ENCODE measurements at places on chromosomes 2 and 18.

DNA sequence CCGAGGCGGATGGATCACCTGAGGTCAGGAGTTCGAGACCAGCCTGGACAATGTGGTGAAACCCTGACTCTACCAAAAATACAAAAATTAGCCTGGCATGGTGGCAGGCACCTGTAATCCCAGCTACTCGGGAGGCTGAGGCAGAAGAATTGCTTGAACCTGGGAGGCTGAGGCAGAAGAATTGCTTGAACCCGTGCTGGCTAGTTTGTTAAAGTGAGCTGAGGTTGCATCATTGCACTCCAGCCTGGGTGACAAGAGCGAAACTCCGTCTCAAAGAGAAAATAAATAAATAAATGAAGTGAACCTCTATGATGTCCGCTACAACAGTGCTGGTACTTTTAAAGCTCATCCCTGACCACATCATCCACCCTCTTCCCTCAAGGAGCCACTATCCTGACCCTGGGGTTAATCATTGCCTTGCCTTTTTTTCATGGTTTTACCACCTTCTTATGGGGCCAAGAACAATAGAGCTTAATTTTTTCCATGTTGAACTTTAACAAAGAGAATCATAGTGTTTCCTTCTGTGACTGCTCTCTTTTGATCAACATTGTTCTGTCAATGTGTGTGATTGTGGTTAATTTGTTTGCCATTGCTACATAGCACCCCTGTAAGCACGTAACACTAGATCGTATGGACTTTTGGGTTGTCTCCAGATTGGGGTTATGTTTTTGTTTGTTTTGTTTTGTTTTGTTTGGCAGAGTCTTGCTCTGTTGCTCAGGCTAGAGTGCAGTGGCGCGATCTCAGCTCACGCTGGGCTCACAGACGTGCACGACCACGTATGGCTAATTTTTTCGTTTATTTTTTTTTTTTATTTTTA, 17.1 kb upstream of the ATRAID start:
- DNase-seq = no peak

DNA sequence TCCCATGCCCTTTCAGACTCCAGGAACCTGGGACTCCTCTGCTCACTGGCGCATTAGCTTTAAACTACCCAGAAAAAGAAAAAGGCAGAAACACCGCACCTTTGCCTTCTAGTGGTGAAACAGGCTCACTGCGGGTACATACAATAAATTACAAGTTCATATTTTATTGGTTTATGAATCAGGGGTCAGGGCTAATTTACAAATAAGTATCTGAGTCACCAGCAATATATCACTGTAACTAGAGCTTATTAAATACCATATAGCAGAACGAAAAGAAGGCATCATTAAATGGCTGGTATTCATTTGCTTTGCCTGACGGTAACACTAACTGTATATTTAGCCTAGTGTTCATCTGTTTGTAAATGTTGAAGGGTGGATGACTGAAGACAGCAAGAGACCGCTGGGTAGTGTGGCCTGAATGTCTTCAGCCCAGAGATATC, 26.9 kb upstream of the DTNB start:
- DNase-seq = peak; percentile 42

GRCh38 chr18:70135604-70136003, 69.9 kb downstream of the RTTN start:
- no peak for DNase-seq

GRCh38 chr18:72542342-72542741, 1.8 kb downstream of the CBLN2 start:
- no peak for DNase-seq

DNA sequence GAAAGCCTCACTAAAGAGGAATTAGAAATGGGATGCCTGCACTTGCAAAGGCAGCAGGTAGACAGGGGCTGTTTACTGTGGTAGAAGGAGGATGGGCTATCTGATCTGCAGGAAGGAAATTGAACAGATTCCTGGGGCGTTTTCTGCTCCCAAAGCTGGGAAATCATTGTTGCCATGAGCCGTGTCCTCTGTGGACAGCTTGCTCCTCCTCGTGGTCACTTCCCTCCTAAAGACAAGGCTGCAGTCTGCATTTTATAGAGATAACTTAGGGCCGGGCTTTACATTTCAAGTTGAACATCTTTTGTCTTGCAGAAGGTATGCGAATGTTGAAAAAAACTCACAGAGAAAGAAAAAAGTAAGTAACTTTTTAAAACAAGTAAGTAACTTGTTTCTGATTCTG, 50.9 kb downstream of the DCDC2C start:
- DNase-seq = no peak

DNA sequence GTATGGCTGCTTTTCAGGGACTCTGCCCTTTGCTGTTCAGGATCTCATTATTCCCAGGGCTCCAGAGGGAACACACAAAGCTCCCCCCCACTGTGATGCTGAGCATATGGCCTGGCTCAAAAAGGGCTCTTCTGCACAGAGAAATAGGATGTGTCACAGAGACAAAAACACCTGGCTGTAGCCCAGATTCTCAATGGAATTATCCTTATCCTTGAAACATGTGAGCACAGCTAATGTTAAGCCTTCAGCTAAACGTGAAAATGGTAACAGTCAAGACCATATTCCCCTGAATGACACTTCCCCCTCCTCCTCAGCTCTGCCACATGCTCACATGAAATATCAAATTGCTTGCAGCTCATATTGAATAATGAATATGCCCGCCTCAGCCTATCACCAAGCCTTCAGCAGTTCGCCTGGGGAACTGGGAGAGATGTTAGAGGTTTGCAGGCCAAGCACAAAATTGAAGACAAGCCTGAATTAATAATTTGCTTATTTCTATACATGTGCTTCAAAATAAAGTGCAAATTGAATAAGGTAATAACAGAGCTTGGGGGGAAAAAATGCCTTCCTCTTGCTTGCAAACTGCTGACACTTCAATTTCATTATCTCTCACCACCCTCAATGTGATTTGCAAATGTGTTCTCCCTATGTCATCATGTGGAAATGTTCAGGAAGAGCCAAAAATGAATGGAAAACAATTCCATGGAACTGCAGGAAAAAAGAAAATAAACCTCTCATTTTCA, 181.0 kb upstream of the HNRNPA3 start:
- no peak for DNase-seq

- peak; percentile 82 for DNase-seq
Measured at GRCh38 chr2:217902379-217903141, 100.2 kb downstream of the TNS1 start.

GRCh38 chr2:175854665-175855064, 147.4 kb downstream of the LNPK start:
- DNase-seq = no peak

DNA sequence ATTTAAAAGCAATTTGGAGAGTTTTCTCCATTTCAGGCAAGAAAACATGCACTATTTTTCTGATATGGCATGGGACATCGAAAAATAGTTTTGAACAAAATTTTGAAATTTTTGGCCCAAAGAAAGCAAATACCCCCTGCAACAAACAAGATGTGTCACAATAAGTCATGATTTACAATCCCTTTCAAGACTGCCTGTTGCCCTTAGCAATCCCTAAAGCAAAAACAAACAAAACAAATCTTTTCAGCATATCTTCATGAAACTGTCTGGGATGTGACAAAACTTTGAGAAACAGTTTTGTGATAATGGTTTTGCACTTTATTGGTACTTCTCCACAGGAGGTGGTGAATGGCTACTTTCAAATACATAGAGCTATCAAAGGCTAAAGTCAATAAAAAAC, 1888.7 kb upstream of the PIK3C3 start:
- no peak for DNase-seq

- DNase-seq = no peak
Measured at GRCh38 chr18:58303363-58303762, 259.3 kb downstream of the NEDD4L start.

GRCh38 chr2:37633234-37633633, 38.2 kb downstream of the CDC42EP3 start:
- DNase-seq = no peak

DNA sequence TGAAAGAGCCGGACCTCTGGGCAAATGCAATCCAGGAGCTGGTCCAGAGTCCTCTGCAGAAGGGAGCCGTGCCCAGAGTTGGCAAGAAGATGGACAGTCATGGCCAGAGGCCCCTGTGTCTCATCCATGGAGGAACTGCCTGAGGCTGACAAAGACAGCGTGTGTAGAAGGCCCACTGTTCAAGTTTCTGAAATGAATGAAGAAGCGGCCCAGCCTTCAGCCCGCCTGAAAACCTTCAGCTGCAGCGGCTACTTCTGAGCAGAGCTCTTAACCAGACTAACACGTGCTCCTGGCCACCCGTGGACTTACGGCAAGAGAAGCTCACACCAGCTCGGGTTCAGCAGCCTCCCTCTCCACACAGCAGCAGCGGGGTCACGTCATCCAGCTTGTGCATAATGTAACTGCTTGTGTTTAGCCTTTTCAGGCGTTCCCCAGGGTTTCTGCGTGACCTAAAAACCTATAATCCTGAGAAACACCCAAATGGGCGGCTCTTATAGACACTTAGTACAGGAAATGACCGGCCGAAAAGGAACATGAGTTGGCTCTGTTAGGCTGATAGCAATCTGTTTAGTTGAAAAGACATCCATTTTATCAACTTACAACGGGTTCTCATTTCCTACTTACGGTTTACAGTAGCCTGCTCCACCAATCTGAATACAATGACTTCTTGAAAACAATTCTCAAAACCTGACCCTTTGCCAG, at the start of gene FAM124B:
Gene FAM124B, minus strand, starts transcription at position 467 of the 702 bp plus-strand sequence. Its CDS starts 339 bp downstream, at position 128.
- peak; percentile 59 for DNase-seq

GRCh38 chr18:46794607-46795006, 37.8 kb upstream of the ST8SIA5 start:
- no peak for DNase-seq

DNA sequence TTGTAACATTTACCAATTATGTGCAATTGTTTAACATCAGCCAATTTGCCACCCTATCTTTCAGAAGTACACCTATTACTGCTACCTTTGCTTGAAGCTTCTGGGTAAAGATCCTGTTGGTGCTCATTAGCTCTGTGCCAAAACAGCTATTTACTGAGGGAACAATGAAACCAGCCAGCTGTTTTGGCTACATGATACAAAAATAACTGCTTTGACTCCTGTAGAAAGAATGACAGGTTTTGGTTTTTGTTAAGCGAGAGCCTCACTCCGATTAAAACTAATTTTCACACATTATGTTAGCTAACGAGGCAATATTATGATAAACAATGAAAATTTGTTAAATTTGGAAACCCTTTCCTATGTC, 907.0 kb downstream of the EPHA4 start:
- no peak for DNase-seq

DNA sequence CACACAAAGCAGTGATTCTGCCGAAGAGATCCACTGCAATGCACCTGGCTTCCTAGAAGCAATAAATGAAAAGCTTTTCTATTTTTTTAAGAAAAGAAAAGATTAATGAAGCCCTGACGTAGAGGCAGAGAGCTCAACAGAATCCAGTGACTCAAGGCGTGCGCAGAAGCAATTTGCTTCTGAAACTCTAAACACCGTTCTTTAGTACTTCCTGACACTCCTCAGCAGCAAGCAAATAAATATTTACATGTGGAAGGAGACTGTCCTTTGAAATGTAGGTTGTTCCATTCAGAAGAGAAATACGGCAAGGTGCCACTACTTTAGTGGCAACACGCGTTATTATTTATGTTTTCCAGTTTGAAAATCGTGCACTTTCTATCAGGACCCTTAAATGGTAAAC, 126.2 kb upstream of the ZNF516 start:
- DNase-seq = no peak

DNA sequence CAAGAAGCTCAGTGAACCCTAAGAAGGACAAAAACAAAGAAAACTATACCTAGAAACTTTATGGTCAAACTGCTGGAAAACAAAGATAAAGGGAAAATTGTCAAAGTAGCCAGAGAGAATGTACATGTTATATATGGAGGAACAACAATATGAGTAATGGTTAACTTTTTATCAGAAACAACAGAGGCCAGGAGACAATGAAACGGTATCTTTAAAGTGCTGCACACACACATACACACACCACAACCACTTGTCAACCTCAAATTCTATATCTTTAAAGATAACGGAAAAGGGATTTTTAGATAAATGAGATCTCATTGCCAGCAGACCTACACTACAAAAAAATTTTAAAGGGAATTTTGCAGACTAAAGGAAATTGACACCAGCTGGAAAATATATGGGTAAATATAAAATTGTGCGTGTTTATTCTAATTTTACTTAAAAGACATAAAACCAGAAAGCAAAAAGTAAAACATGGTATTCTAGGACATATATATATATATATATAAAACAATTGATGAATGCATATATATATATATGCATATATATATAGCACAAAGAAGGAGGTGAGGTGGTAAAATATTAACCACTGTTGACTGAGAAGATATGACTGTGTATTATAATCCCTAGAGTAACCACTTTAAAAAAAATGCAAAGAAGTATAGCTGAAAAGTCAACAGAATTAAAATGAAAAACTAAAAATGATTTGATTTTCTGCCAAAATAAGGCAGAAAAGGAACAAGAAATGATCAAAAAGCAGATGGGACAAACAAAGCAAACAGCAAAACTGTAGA, 172.0 kb downstream of the SRBD1 start:
- DNase-seq = no peak

- DNase-seq = no peak
Measured at GRCh38 chr2:174588463-174588862, 9.1 kb downstream of the WIPF1 start.

DNA sequence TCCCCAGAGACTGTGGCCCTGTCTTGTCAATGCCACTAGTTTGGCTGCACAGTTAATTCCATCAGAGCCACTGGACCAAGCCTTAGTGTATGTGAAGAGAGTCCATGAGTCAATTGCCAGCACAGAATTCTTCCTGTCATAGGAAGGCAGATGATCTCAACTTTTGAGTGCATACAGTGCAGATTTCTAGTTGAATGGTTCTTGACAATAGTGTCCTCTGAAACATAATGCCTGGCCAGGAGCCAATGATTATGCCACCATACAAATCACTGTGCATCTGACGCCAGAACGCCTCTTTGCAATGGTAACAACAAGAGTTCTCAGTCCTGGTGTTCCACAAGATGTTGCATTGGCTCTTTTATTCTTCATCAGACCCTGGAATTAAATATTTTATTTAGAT, 7.1 kb downstream of the NEUROD1 start:
- DNase-seq = no peak

GRCh38 chr2:19358242-19359020, at the start of gene OSR1:
TSS of gene OSR1 (minus strand) at chr2:19358623. CDS start at chr2:19353805, 4,818 bp downstream.
- no peak for DNase-seq

DNA sequence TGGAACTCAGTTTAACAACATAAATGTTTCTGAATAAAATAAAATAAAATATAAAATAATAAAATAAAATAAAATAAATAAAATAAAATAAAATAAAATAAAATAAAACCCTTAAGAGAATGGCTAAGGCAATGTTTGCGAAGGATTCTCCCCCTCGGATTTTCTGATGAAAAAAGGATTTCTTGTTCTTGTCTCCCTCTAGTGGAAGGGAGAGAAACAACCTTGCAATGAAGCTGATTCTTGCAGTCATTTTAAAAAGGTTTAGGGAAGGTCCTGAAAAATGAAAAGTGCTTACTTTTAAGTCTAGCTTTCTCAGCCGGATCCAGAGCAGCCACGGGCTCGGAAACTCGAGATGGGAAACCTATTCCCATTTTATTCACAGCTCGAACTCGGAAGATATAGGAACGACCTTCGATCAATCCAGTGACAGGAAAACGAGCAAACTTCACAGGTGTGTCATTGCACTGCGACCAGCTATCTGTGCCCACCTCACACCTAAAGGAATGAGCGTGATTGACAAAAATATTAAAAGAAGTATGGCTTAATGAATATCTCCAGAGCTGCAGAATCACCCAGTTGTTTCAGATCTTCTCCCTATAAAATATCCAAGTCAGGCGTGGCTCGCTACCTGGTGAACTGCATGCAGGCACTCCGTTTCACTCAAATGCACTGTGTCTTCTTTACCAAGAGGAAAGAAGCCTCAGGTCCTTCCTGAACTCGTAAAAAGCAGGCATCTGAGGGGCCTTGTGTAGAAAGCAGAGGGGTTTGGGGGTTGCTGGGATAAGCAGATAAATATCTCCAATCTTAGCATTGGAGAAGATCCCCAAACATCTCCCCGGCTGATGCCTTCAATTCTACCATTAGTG, 68.1 kb downstream of the MYOM1 start:
- DNase-seq = no peak

All from CD4-positive, alpha-beta T cell treated with Interleukin-1 beta for 1 hour (primary cell).